T-helper 17 cell (primary cell): ENCODE measurements at places on chromosomes 16 and 17.

DNA sequence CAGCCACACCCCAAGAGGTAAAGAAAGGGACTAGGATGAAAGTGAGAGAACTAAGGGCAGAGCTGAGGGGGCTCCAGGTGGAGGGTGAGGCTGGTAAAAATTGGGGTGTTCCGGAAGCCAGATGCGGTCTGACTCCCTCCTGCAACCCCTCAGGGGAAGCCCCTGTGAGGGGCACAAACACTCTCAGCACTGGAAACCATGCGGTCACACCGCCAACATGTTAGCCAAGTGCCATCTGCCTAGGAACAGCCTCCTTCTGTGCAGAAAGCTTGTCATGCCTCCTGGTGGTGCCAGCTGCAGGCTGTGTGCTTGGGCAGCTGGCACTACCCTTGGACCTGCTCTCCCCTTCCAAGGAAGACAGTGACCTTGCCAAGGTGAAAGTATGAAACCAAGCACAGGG is 83.5 kb upstream of the RPL38 start:
- H3K27ac ChIP-seq = no peak overlapping the region
- no peak overlapping the region for H3K4me3 ChIP-seq
- peaks cover 58% of the 10 kb centered on the region for H3K27me3 ChIP-seq
- DNase-seq = no peak
- no peaks in the 10 kb centered on the region for H3K36me3 ChIP-seq

DNA sequence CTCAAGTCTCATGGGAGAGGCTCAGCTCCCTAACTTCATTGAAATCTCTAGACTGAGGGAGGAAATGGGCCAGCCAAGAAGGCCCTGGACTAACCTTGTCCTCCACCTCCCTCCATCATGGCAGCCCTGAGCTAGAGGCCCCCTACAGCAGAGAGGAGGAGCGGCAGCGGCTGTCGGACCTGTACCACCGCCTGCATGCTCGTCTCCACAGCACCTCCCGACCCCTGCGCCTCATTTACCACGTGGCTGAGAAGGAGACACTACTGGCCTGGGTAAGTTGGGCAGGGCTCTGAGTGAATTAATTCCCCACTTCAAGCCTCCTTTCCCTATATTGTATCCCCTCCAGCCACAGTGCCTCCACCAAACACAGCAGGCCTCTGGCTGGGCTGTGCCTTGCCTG is 3.8 kb upstream of the SYCE1L start:
- H3K4me1 ChIP-seq = peaks cover 34% of the 10 kb centered on the region
- no peak overlapping the region for H3K4me3 ChIP-seq
- H3K36me3 ChIP-seq = peaks cover 18% of the 10 kb centered on the region
- DNase-seq = no peak

GRCh38 chr17:69098625-69099024 is 37.9 kb upstream of the ABCA9 start:
- H3K27ac ChIP-seq = no peak overlapping the region
- no peaks in the 10 kb centered on the region for H3K27me3 ChIP-seq
- H3K4me1 ChIP-seq = no peaks in the 10 kb centered on the region
- no peak overlapping the region for H3K4me3 ChIP-seq
- peaks cover under 1% of the 10 kb centered on the region for H3K36me3 ChIP-seq
- no peak for DNase-seq

DNA sequence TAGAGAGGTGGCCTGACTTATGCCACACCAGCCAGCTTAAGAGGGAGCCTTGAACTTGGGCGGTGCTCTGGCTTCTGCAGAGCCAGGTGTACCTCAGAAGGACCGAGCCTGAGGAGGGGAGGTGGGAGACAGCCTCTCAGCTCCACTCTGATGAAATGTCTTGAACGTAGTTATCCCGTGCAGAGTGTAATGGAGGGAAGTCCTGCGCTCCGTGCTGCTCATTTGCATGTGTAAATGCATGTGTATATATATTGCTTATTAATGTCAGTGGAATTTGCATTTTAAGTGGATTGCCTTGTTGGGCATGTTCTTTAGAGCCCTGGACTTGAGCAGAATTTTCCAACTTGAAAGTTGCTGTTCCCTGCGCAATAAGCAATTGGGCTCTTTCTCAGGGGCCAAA is 264.9 kb upstream of the SDK2 start:
- H3K27me3 ChIP-seq = peaks cover 67% of the 10 kb centered on the region
- H3K36me3 ChIP-seq = peaks cover 2% of the 10 kb centered on the region
- H3K4me3 ChIP-seq = no peak overlapping the region

DNA sequence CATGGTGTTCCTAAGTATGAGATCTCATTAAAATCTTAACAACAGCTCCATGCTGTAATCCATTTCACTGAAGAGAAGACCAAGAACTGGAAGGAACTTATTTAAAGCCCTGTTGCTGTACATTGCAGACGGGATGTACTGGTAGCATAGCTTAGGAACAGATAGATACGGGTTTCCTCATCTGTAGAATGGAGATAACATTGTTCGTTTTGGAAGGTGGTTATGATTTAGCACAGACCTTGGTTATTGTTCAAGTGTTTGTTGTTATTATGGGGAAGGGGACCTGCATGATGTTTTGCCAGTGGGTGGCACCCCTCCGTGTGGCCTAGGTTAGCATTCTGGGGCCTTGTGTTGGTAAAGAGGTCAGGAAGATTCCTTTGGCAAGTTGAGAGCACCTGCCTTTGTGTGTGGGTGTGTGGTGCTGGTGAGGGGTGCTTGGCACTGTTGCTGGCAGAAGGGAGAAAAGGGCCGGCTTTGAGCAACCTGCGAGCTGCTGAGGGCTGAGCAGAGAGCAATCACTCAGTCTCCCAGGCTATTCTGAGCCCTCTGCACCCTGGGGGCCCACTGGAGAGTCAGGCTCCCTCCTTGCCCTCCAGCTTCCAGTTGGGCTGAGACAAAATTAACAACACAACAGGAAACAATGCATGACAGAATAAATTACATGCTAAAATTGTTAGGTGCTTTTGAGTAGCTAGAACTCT is 2.3 kb downstream of the TAOK2 start:
- H3K4me1 ChIP-seq = peaks cover 33% of the 10 kb centered on the region
- DNase-seq = no peak

DNA sequence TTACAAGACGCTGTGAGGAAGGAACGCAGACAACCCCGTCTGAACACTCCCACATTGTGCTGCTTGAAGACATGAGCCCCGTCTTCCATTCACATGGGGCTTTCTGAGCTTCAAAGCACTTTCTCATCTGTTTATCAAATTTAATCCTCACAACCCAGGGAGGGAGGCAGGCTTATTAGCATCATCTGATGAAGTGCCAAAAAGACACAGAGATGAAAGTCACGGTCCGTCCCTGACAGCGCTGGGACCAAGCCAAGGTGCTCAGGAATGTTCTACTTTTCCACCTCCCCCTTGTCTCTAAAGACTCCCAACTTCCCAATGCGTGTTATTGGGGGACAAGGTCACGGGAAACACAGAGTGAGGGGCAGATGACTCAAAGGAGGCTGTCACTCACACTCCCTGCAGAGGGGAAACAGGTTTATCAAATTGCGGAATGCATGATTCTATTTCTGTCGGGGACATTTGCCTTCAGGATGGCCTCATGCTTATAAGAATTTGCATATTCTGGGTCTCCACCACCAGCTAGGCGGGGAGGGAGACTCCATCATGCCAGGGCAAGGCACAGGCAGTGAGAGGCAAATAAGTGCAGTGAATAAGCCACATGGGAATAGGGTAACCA is 10.7 kb downstream of the XYLT1 start:
- H3K4me3 ChIP-seq = no peak overlapping the region
- peaks cover 2% of the 10 kb centered on the region for H3K36me3 ChIP-seq
- no peaks in the 10 kb centered on the region for H3K27me3 ChIP-seq
- H3K27ac ChIP-seq = no peak overlapping the region

GRCh38 chr16:87325423-87325858 is 8.2 kb upstream of the C16orf95 start:
- H3K36me3 ChIP-seq = no peaks in the 10 kb centered on the region
- no peak for DNase-seq
- no peak overlapping the region for H3K27ac ChIP-seq
- H3K4me1 ChIP-seq = peaks cover 6% of the 10 kb centered on the region

- no peak overlapping the region for H3K4me3 ChIP-seq
- H3K27ac ChIP-seq = no peak overlapping the region
- no peak for DNase-seq
- H3K4me1 ChIP-seq = peaks cover 2% of the 10 kb centered on the region
- peaks cover 3% of the 10 kb centered on the region for H3K36me3 ChIP-seq
Observed at GRCh38 chr16:87410530-87410929, 18.4 kb downstream of the MAP1LC3B start.

GRCh38 chr16:51630076-51630475 is 479.0 kb upstream of the SALL1 start:
- H3K4me3 ChIP-seq = no peak overlapping the region
- no peaks in the 10 kb centered on the region for H3K27me3 ChIP-seq
- DNase-seq = no peak
- no peak overlapping the region for H3K27ac ChIP-seq

- DNase-seq = no peak
- H3K4me1 ChIP-seq = no peaks in the 10 kb centered on the region
- no peaks in the 10 kb centered on the region for H3K27me3 ChIP-seq
- H3K4me3 ChIP-seq = no peak overlapping the region
- H3K27ac ChIP-seq = no peak overlapping the region
- no peaks in the 10 kb centered on the region for H3K36me3 ChIP-seq
Observed at GRCh38 chr16:76964464-76965154, 226.4 kb upstream of the MON1B start.
